ENCODE measurements at places on chromosomes 5 and 9.

- no peak for DNase-seq
Measured at GRCh38 chr5:16418471-16418922, 47.1 kb downstream of the ZNF622 start.

GRCh38 chr5:92841604-92842155, 739.3 kb downstream of the NR2F1-AS1 start:
- no peak for DNase-seq

GRCh38 chr5:14765587-14765986, 101.1 kb downstream of the OTULIN start:
- DNase-seq, result no peak

GRCh38 chr9:113158446-113158845, 7.6 kb downstream of the SLC31A2 start:
- DNase-seq, result no peak

- no peak for DNase-seq
Measured at GRCh38 chr5:61768692-61769281, 436.7 kb downstream of the ZSWIM6 start.

- DNase-seq, result no peak
Measured at GRCh38 chr9:116471093-116471906, 215.8 kb upstream of the TRIM32 start.

DNA sequence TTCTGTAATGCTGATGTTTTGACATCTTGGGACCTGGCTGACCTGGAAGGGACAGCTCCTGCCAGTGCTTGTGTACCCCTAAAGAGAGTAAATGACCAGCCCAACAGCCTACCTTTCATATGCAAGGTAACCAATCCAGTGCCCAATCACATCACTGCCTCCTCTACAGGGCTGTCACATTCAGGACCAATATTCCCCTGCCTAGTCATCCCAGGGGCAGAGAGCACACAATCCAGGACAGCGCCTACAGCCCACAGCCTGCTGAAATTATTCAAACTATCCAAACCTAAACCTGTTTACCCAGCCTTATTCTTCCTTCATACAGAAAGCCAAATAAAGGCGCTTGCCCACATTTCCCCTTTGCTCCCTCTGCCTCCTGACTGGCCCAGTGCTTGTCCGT, 284.1 kb downstream of the CTNND2 start:
- no peak for DNase-seq

- DNase-seq, result no peak
Measured at GRCh38 chr5:144040615-144041305, 129.7 kb downstream of the YIPF5 start.

DNA sequence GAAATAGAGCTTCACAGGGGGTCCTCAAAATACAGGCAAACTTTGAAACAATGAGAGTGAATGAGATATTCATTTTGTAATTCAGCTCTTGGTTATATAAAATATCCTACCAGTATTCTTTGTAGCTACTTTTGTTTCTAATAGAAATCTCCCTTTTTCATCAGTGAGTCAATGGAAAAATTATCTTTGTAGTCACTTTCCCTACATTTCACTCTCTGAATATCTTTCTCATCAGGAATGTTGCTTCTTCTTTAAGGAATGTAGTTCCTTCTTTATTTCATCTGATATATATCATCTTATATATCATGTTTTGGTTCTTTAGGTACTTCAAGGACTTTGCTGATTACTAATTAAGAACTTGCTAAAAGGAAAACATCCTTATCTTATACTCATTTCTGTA, 280.3 kb upstream of the NUDT12 start:
- no peak for DNase-seq

DNA sequence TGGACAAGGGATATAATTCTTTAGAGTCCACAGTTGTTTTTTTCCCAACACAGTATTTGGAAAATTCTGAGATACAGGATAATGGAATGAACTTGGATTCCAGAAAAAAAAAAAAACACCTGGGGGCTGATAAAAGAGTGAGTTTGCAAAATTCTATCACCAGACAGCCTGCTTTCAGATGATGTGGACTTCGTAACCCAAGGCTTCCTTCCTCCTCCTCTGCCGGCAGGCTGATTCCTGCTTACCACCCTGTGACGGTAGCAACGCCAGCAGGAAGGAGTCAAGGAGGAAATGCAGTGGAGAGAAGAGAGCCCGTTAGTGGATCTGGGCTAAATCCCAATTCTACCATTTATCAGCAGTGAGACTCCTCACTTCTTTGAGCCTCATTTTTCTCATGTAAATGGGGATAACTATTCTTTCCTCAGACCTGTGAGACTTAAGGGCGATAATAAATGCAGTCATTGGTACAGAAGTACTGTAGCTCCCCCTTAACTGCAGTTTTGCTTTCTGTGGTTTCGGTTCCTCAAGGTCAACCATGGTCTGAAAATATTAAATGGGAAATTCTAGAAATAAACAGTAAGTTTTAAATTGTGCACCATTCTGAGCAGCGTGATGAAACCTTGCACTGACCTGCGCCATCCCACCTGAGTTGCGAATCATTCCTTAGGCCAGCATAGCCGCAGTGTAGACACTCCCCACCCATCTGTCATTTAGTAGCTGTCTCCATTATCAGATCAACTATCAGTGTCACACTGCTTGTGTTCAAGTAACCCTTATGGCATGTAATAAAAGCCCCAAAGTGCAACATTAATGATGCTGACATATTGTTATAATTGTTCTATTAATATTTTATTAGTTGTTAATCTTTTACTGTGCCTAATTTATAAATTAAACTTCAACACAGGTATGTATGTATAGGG, 71.4 kb downstream of the DCP2 start:
- DNase-seq, result peak; percentile 16

DNA sequence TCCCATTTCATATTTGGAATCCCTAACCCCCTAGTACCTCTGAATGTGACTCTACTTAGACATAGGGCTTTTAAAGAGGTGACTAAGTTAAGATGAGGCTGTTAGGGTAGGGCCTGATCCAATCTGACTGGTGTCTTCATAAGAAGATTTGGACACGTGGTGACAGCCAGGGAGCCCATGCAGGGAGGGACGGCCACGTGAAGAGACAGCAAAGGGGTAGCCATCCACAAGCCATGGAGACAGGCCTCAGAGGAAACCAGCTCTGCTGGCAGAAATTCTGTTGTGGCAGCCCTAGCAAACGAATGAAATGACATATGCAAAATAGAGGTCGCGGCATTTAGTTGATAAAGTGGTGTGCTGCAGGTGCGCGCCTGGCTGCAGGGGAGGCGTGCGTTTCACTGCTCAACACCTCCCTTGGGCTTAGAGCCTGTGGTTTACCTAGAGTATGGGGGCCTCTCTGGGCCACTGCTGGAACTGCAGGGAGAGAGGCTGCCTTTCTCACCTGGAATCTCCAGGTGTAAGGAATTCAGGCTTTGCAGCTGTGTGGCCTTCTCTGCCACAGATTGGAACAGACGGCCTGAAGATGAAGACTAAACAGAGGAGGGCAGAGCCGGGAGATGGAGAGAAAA, 7.1 kb upstream of the AFAP1L1 start:
- DNase-seq, result peak; percentile 29

DNA sequence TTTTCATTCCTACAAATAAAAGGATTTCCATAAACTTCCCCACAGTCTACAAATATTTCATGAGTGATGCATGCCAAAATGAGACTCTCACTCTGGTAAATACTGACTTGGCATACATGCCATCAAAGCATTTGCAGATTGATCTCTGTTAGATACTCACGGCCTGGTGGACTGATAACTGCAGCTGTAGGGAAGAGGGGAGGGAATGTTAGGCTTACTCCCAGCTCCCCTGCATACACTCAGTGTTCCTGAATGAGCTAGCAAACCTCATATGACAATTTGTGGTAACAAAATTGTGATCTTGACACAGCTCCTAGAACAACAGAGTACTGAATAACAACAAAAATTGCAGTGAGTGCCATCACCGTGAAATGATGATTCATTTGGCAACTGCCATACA, 435.3 kb downstream of the NR2F1-AS1 start:
- no peak for DNase-seq

- DNase-seq, result no peak
Measured at GRCh38 chr5:36135988-36136387, 15.7 kb downstream of the LMBRD2 start.

- DNase-seq, result no peak
Measured at GRCh38 chr5:21071986-21072385, 1084.0 kb upstream of the CDH18 start.

DNA sequence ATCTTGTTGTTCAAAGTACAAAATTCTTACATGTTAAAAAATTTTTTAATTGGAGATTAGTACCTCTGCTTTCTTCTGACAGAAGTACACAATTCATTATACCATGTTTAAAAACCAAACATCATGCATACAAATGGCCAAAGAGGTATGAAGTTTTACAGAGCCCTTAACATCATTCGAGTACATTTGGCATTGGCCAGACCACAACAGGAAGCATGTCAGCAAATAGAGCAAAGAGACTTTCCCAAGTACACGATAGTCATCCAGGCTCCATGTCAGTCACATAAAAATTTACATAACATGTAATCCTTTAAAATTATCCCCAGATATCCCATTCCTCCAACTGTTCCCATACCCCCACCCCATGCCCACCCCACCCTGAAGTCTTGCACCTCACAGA, 22.5 kb downstream of the HMGCS1 start:
- no peak for DNase-seq

DNA sequence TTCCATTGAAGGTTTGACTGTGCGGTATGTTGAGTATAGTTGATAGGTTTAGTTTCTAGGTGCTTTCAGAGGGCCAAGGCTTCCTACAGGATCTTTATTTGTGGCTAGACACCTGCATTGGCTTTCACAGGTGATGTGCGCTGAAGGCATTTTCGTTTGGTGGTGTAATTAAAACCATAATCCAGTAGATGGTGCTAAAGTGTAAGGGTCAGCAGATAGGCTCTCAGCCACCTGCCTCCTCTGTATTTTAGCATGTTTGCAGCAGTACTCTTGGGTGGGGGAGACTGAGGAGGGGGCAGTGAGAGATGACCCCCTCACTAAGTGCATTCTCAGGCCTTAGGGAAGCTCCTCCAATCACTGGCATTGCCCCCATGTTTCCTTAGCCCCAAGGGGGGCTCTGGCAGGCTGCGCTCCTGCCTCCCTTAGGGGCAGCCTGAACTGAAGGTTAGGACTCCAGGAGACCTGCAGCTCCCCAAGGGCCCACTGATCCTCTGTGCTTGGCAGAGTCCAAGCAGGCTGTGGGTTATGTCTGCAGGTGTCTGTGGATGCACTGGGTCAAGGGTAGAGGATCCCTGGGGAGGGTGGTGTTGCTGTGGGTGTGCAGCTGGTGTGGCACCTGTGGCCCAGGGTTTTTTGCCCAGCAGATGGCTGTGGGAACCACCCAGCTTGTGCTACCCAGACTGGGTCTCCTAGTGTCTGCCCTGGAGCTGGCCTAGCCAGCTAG, 23.4 kb downstream of the CDK20 start:
- DNase-seq, result no peak

GRCh38 chr5:37846786-37847310, 7.0 kb upstream of the GDNF start:
- no peak for DNase-seq

DNA sequence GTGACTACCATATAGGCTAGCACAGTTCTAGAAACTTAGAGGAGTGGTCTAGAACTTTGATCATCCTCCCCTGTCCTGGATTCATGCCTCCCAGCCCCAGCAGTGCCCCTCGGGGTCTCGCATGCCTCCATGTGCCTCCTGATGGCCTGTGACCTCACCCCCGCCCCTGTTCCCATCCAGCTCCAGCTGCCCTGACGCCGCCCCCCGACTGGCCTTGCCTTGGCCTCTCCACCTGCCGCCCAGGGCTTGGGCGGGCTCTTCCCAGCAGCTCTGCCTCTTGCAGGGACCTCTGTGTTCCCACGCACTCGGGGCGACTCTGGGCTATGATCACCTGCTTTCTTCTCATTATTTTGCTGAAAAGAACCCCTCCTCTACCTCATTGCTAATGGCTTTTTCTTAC, 115.4 kb upstream of the PHYKPL start:
- DNase-seq, result no peak

DNA sequence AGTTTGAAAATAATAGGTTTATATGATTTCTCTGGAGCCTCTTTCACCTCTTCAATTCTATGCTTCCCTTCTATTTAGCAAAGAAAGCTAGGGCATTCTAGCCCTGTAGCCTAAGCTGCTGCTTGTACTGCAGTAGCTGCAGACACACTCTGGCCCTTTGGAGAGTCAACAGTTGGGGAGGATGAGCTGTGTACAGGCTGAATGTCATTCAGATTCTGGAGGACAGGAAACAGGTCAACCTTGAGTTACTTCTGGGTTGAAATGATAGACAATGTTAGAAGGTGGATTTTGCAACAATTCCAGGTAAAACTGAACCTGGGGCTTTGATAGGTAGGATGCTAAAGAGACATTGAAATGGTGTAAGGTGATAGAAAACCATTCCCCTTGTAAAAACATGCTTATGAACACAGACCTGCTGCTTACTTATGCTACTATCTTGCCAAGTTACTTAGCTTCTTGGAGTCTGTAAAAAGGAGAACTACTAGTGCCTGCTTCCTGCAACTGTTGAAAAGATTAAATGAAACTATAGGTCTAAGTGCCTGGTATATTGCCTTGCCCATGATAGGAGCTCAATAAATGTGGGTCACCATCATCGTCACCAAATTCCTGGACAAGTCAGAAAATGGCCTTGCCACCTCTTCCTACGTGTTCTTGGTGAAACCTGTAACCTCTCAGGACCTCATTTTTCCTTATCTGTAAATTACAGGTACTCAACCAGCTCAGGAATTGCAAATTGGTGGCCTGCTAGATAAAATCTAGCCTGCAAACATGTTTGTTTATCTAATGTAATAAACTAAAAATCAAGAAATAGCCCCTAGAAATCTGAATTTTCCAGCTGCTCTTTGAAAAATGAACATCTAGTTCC, 83.7 kb downstream of the GALNT10 start:
- DNase-seq, result no peak

DNA sequence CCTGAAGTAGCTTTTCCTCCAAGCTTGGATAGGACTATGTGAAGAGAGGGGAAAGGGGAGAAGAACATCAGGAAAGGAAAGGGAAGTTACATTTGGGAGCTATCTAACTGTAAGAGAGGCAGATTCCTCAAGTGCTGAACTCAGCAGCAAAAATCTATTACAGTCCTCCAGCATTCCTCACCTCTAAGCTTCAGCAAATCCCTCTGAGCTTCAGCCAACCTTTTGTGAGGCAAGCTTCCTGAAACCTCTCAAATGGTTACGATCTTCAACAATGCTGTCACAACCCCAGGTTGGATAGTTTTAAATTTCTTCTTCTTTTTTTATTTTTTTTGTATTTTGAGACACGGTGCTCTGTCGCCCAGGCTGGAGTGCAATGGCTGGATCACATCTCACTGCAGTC, 2.5 kb upstream of the RNF38 start:
- no peak for DNase-seq

DNA sequence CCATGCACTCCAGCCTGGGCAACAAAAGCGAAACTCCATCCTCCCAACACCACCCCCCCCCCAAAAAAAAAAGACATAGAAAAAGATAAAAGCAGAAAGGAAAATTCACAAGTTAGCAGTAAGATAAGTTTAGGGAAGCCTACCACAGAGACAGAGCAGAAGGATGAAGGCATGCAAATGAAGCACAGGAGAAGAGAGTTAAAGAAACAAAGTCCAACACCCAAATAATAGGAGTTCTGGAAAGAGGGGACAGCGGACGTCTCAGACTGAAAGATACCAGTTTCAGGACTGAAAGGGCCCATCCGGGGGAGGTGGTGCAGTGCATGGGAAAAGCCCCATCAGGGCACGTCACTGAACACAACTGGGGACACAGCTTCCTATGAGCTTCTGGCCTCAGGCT, 54.3 kb downstream of the OTULIN start:
- no peak for DNase-seq

Data from CD4-positive, alpha-beta T cell treated with Interferon gamma for 1 hour (primary cell).